ENCODE measurements at places on chromosomes 5 and 9.

GRCh38 chr9:86219606-86220005 is 39.9 kb downstream of the C9orf153 start:
- DNase-seq, result no peak

DNA sequence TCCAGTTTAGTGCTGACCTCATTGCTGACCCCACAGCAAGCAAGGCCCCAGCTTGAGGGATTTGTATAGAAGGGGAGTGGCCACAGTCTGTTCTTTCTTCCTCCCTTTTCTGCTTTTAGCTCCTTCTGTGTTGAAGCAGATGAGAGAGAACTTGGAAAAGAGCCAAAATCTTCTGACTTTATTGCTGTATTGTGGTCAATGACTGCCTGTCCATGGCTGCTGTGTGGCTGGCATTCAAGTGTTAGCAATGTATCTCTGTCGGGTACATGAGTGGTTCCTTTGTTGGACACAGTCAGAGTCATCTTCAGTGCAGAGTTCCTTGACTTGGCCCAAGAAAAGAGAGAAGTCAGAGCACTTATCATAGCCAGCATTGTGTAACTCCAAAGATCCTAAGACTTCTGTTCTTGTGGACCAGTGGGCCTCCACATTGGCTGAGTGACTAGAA is 154.1 kb downstream of the LRRC70 start:
- no peak for DNase-seq

GRCh38 chr5:151238303-151238741 is 14.4 kb upstream of the CCDC69 start:
- DNase-seq, result no peak

GRCh38 chr5:27938989-27939388 is 900.6 kb upstream of the CDH9 start:
- DNase-seq, result no peak

DNA sequence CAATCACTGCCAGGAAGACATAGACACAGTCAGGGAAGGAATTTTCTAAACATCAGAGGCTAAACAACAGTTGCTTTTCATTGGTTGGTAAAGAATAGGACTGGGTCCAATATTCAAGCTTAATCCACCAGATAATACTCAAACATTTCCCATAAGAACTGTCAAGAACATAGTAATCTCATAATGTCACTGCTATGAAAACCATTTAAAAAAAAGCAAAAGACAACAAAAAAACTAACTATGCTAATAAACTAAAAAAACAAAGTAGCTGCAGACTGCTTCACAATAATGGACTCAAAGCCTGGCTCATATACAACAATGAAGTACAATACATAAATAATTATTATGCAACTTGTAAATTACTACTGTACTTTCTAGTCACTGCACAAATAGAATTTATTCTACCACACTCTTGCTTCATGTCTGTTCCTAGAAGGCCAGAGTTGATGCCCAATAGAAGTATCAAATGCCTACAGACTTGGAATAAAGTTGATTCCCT is 148.7 kb downstream of the MLLT3 start:
- no peak for DNase-seq

- DNase-seq, result no peak
Measured at GRCh38 chr5:147417135-147417813, 92.6 kb downstream of the DPYSL3 start.

DNA sequence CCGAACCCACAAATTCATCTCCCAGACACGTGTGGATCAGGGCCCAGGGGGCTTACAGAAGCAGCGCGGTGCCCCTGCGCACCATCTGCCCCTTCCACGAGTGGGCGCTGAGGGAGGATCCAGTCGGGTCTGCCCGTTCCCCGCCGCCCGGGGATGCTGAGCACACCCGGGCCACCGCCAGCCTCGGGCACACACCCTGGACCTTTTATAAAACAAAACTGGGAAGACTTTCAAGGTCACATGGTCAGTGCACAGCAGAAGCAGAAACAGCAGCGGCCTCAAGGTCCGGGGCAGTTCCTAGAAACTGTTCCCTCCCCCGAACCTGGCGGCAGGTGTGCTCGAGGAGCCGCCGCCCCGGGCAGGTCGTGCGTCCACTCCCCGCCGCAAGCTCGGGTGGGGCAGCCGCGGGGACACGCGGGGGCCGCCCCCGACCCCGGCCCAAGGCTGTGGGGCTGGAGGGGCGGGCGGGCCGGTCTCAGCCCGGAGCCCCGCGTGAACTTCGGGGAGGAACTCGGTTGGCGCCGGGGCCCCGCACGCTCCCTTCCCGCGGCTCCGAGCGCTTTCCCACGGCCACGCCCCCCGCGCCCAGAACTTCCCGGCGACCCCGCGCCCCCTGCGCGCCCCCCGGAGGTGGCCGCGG is 633 bp upstream of the PPP1R26 start:
- DNase-seq, result no peak

GRCh38 chr5:23649594-23649993 is 142.2 kb downstream of the PRDM9 start:
- no peak for DNase-seq

DNA sequence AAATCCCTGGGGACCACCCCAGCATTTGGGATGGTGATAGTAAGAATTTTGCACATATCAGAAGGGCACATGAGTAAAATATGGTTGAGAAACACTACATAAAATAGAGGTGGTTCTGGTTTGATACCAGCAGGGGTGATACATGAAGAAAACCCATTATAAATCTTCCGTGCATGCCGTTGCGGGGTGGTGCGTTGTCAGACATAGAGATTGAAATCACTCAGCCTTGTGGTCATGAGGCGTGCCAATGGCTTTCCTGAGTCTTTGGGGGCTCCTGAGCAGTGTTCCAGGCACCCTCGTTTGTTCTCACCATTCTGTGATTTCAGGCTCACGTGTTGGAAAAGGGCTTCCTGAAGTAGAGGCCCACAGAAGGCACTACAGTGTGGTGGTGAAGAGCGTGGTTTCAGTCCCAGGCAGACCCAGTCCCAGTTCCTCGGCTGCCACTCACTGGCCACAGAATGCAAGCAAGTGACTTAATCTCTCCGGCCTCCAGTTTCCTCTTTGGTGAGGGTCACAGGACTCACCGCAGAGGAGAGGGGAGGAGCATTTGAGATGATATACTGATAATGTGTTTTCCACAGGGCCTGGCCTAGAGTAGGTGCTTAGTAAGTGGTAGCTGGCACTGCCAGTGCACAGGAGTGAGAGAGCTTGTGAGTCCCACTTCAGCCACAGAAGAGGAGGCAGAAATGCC is 20.5 kb upstream of the GLRX start:
- DNase-seq, result peak; percentile 47

DNA sequence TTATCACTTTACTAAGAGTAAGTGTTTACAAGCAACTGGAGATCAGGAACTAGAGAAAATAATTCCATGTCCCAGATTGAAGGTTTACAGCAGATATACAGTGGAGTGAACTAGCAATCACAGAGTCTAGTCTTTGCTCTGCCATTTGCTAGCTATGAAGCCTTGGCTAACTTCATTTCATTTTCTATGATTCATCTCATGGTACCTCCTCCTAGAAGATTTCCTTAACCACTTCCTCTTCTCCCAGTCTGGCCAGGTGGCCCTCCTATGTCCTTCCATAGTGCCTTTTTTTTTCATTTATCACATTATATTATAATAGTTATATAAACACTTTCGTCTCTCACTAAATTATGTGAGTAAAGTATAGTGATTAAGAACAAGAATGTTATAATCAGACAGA is 52.1 kb downstream of the GRIA1 start:
- DNase-seq, result no peak

- DNase-seq, result no peak
Measured at GRCh38 chr9:84822589-84823233, 153.2 kb downstream of the NTRK2 start.

DNA sequence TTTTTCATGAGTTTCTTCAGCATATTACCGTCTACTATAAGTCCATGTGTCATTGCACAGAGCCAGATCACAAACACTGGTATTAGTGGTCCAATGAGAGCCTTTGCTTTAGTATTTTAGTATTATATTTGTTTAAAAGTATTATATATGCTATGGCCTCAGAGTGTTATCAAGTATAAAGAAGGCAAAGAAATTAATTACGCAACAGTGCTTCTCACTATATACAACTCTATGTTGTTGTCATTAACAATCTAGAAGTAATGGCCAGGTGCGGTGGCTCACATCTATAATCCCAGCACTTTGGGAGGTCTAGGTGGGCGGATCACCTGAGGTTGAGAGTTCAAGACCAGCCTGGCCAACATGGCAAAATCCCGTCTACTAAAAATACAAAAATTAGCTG is 47.1 kb upstream of the RAPGEF6 start:
- DNase-seq, result no peak

DNA sequence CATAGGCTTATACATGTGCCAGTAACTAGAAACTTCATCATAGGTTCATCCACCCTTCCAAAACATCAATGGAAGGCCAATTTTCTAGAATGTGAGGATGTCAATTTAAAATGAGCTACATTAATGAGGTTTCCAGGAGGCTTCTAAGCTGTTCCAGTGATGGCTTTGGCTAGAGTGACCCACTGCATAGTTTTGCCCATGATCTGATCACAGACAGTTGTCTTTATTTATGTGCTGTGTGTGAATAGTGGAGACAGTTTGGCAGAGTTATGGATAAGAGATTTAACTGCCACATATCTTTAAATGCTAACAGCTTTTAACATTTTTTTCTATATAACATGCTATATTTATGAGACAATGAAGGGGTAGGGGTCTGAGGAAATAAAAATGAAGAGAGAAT is 139.0 kb upstream of the ZNF462 start:
- DNase-seq, result no peak

- no peak for DNase-seq
Measured at GRCh38 chr9:38061326-38061977, 7.6 kb downstream of the SHB start.

DNA sequence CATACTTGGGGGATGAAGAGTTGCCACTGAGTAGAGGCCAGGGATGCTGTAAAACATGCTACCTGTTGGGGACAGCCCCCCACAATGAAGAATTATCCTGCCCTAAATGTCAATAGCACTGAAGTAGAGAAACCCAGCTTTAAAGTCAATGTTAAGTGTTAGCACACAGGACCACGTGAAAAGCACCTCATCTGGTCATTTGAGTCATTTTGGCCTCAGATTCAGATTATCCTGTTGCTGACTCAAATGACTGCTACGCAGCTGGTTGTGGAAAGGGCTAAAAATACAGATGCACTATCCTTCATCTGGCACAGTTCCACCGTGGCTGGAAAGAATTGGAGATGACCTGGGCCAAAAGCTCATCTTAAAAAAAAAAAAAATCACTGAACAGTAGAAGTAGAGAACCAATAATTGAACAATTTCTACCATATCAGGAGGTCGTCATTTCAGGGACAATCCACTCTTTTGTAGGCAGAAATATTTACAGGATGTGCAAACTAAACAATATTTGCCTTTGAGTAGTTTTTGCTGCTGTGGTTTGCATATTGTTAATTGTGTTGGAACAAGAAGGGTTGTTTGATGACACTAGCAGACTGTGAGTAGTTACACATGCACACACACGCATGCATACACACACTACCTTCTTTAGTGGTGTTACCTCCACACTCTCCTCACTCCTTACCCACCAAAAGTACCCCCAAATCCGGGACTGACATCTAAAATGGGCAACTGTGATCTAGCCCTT is 195.3 kb upstream of the KLF9 start:
- DNase-seq, result no peak

DNA sequence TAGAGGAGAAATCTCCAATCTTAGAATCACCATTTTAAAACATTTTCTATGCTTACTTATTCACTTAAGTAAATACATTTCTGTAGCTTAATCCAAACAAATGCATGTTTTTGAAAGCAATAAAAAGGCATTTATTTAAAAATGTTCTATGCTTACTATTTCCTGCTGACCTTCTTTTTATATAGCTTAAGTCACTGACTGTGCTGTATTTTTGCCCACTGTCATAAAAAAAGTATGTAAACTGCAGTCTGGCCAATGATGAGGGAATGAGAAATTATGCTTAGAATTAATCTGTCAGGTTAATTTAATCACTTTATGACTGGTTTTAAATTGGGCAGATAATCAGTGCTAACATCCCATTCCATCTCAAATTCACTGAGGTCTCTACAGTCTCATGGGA is 20.1 kb downstream of the NUDT12 start:
- DNase-seq, result no peak

GRCh38 chr9:121984726-121985402 is 108.2 kb downstream of the TTLL11 start:
- no peak for DNase-seq

GRCh38 chr5:37071487-37071886 is 177.7 kb downstream of the CPLANE1 start:
- no peak for DNase-seq

- DNase-seq, result no peak
Measured at GRCh38 chr9:124507880-124508423, 753 bp upstream of the NR5A1 start.

GRCh38 chr9:136346927-136347465 is 16.5 kb downstream of the DNLZ start:
- DNase-seq, result no peak
